ENCODE measurements at places on chromosomes 4 and X.

- no peak for DNase-seq
Observed at GRCh38 chrX:152861116-152861515, 30.3 kb downstream of the NSDHL start.

DNA sequence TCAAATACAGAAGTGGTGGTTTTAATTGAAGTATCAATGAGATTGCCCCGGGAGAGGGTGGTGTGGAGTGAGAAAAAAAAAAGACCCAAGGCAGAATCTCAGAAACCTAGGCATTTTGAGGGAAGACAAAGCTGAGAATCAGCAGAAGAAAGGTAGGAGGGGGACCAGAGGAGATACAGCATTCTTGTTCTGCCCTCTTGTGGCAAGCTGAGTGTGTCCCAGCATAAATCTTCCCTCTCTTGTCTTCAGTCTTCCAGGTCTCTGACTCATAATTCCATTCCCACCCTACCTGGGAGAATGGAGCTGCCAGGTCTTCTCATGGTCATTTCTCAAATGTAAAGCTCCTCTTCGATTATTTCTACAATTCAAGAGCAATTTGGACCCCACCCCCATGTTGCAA lies 32.7 kb upstream of the MAGED1 start:
- DNase-seq: no peak

GRCh38 chr4:14096396-14096965 lies 469.0 kb upstream of the BOD1L1 start:
- DNase-seq: no peak

GRCh38 chr4:94828882-94829281 lies 71.1 kb downstream of the BMPR1B start:
- DNase-seq: no peak

- no peak for DNase-seq
Observed at GRCh38 chr4:181147416-181147951, 1095.7 kb upstream of the TENM3 start.

DNA sequence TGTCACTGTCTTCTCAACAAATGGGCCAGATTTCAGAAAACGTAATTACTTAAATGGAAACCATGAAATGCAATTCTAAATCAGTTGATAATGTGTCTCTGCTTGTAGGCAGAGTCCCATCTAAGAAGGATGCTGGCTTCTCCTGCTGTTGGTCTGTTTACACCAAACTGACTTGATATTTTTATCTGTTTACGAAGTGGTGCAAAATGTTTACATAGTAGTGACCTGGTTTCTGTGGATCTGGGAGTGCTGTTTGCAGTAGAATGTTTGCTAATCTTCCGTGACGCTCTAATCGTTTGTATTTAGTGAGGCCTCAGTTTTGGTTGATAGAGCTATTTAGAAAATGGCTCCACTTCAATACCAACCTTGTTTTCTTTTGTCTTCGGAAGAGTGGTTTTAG lies 213.5 kb downstream of the VEGFC start:
- no peak for DNase-seq

GRCh38 chr4:7770224-7771050 lies 169.2 kb downstream of the AFAP1 start:
- DNase-seq: no peak

DNA sequence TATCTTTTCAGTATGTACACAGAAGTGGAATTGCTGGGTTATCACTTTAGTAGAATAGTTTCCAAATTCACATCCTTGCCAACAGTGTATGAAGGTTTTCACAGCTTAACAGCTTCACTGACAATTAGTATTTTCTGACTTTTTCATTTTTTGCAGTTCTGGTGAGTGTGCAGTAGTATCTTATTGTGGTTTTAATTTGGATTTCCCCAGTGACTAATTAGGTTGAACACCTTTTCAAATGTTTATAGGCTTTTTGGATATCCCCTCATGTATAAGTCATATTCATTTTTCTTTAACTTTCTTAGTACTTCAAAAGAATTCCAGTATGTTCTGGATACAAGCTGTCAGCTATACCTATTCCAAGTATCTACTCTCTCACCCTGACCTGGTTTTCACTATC lies 37.1 kb downstream of the BRCC3 start:
- peak; percentile 0 for DNase-seq

DNA sequence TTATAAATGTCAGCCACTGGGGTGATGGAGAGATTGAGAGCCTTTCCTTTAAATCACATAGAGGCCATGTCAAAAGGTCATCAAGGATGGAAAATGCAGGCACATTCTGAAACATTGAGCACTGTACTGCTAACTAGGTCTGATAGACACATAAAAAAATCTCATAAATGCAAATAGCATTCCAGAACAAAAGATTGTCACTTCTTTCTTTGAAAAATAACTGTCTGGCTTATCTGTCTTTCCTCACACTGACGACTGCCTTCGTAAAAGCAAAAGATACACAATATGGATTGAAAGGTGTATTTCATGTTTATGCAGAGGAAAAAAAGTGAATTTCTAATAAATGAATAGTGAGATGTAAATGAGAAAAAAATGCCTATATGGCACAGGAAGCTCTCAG lies 59.9 kb downstream of the PABPC4L start:
- no peak for DNase-seq

GRCh38 chr4:84740057-84740456 lies 157.1 kb downstream of the CDS1 start:
- DNase-seq: no peak

DNA sequence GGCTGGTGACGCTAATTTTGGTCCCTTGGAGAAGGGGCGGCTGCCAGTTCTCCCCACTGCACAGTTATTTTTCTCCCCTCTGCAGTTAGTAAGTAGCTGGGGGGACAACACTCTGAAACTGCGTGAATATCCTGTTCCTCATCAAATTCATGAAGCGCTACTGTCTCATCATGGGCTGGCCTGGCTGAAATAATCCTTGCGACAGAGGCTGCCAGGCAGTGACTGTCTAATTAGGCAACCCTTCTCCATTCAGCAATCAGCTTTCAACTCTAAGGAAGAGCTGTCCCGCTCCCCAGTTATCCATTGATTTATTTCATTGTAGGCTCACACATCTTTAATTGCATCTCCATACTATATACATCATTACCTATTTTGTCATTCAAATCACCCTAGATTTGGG lies 8.2 kb downstream of the SH3TC1 start:
- DNase-seq: no peak

GRCh38 chrX:9911487-9911886 lies 55.7 kb upstream of the CLDN34 start:
- no peak for DNase-seq

GRCh38 chr4:91057871-91058270 lies 930.7 kb downstream of the CCSER1 start:
- no peak for DNase-seq

DNA sequence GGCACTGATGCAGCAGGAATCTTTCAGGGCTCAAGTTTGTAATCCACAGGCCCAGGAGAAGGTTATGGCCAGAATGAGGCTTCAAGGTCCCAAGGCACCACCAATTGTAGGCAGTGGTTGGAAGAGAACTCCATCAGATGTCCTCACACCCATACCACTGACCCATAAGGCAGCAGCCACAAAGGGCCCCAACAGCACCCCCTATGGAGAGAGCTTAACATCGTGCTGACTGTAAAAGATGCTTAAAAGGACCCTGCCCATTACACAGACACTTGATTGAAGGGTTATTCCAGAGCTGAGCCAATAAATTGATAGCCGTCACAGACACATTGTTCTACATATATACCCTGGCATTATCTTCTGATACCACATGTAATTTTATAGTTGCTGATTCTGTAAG lies 113.7 kb downstream of the SOWAHB start:
- no peak for DNase-seq

GRCh38 chrX:71475785-71476540 lies 56.9 kb upstream of the OGT start:
- no peak for DNase-seq

GRCh38 chr4:133839326-133839725 lies 362.3 kb downstream of the PABPC4L start:
- DNase-seq: no peak

GRCh38 chr4:57055886-57056285 lies 54.3 kb downstream of the IGFBP7 start:
- DNase-seq: no peak
